LoVo (cell line): ENCODE measurements at places on chromosomes 3 and 15.

- DNase-seq = peak; percentile 6
These were observed 76.4 kb downstream of the BBX start for GRCh38 chr3:107598926-107599771.

DNA sequence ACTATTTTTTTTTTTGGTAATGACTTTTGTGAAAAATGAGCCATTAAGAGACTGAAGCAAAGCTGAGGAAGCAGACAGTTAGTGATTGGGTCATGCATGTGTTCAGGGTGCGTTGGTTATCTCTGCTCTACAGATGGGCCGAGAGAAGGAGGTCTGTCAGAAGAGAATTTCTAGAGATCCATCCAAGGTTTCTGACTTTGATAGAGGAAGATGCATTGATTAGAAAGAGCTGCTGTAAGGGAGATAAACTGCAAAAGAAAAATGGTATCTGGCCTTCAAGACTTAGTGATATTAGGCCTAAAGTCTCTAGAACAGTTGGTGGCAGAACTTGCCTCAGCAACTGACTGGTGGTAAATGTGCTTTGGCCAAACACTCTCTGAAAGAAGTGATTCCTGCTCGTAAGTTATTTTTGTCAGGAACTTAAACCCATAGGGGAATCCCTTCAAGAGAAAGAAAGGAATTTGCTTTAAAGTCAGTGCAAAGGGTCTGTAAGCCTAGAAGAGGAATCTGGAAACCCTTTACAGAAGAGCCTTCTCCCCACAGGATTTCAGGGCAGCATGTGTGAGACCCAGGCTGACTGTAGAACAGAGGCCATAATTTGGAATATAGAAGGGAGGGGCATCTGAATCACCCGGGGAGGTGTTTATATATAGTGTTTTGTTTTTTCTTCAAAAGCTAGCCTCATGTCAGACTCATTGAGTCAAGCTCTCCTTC lies 67.8 kb downstream of the OPA1 start:
- no peak for DNase-seq

GRCh38 chr15:45611305-45611704 lies 23.5 kb upstream of the SQOR start:
- peak; percentile 20 for DNase-seq

- DNase-seq = no peak
These were observed 188.9 kb upstream of the P2RY1 start for GRCh38 chr3:152646004-152646403.

- no peak for DNase-seq
These were observed 141.1 kb downstream of the TPRG1 start for GRCh38 chr3:189312866-189313265.

DNA sequence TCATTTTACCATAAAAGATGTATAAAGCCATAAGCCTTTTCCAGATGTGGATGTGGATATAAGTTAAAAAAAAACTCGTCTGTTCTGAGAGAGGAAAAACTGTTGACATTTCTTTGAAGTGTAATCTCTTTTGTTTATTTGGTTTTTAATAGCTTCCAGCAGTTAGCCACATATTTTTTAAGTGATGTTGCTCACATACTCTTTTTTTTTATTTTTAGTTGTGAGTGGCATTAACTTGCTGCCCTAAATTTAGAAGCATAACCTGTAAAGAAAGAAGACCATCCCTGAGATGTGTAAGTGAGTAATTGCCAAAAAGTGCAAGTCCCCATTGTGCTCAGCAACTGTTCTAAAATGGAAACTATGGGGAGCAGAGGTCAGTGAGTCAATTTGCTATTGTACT lies 415.9 kb upstream of the MDFIC2 start:
- no peak for DNase-seq

- DNase-seq = no peak
These were observed 32.9 kb upstream of the CTSH start for GRCh38 chr15:78977591-78978347.

- no peak for DNase-seq
These were observed 88.0 kb downstream of the PIK3R4 start for GRCh38 chr3:130658678-130659077.

- DNase-seq = no peak
These were observed 249.0 kb downstream of the AGBL1 start for GRCh38 chr15:86328658-86329057.

GRCh38 chr3:131762981-131763564 lies 260.3 kb upstream of the MRPL3 start:
- DNase-seq = no peak

GRCh38 chr3:122975163-122975923 lies 52.2 kb downstream of the SEMA5B start:
- peak; percentile 5 for DNase-seq

GRCh38 chr3:155504682-155505081 lies 211.2 kb upstream of the STRIT1 start:
- DNase-seq = no peak

DNA sequence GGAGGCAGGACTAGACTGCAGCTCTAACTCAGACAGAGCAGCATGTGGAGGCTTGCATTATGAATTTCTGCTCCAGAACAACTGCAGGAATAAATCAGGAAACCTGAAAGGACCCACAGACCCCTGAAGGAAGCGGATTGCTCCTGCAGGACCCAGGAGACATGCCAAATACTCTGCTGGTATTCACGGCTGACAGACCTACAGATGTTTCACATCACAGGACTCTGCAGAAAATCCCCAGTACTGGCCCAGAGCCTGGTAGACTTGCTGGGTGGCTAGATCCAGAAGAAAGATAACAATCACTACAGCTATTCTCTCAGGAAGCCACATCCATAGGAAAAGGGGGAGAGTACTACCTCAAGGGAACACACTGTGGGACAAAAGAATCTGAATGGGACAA lies 942.1 kb downstream of the AGBL1 start:
- DNase-seq = no peak

DNA sequence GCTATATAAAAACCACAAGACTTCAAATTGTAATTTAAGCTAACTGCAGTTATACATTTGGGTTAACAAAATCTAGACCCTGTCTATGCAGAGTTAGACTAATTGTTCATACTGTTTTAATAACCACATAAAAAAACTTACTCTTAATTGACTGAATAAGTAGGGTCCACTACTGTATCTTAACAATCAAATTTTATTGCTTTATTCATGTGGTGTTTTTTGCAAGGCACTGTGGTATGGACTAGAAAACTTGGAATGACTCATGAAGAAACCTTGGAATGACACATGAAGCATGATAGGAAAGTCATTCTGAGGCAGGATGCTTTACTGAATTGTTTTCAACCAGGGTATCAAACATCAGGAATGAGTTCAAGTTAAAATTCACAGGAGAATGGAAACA lies 2.3 kb downstream of the SERP1 start:
- peak; percentile 16 for DNase-seq

DNA sequence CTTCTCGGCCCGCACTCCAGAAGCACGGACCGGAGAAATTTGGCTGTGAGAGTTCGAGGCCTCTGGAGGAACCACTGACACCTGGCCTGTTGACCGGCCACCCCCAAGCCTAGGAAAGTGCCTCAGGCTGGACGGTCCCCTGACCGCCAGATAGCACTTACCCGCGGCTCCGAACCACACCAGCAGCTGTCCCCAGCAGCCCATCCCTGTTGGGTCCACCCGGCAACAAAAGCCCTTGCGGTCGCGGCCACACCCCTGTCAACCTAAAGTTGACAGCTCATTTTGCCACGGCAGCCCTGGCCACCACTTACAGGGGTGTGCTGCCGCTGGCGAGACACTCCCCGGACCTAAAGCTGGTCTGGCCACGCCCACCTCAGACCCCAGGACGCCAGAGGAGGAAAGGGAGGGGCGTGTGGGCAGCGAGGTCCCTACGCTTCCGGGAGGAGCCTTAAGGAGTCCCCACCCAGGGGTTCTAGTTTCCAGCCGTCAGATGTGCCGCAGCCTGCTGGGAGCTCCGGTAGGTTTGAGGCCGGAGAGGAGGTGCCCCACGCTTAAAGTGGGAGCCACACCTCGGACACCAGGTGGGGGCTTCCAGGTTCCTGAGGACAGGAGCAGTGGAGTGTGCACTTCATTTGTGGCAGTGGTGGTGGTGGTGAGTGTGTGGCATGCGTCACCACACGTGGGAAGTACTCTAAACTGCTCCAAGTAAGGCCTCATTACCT lies at the start of gene LTK:
TSS of gene LTK (minus strand) at position 322 of the 722 bp plus-strand sequence. CDS start at position 204, 118 bp downstream.
- peak; percentile 38 for DNase-seq

DNA sequence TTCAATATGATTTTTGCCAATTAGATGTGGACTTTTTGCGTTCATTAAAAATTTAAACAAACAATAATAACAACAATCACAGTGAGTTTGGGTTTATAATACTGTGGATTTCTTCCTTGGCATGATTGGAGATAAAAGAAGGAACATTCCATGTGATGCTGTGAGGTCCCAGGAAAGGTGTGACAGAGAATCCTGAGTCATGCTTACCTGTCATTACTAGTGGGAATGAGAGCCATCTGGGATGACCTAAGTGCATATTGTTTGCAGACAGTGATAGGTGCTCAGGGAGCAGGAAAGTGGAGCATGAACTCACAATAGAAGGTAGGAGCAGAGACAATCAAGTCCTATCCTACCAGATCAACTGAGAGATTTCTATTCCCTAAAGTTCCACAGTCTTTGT lies 766.5 kb upstream of the CFAP20DC start:
- peak; percentile 12 for DNase-seq

- DNase-seq = no peak
These were observed 62.3 kb upstream of the CPOX start for GRCh38 chr3:98655666-98656065.

DNA sequence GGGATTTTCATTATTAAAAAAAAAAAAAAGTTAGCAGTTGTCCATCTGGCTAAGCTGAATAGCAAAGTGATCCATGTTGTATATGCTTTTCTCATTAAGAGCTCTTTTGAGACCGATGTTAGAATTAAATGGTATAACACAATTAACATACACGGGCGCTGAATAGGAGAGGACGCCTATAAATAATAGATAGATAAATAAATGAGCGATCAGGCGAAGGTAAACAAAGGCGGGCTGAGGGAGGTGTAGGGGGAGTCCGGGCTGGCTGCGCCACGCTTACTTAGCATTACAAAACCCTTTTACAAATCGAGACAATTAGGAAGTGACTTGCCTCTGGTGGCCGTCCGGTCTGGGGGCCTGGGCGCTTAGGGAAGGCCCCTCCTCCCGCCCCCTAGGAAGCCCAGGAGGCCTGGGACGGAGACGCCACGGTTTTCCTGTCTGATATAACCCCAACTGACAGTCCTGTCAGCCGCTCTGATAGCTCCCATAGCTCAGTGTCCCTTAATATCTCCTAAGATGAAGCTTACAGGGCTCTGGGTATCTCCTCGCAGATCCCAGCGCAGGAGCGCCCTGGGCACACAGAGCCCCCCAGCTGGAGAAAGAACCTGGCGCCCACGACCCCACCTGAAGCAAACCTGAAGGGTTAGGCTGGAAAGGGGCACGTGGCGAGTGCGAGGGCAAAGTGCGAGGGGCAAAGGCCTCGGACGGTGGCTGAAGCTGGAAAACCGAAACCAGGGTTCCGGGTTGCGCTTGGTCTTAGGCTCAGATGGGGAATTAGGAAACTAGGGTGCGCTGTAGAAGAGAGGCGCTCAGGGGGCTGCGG lies 3.6 kb downstream of the SOX14 start:
- no peak for DNase-seq

GRCh38 chr15:45288947-45289346 lies 36.9 kb downstream of the SLC28A2 start:
- no peak for DNase-seq

DNA sequence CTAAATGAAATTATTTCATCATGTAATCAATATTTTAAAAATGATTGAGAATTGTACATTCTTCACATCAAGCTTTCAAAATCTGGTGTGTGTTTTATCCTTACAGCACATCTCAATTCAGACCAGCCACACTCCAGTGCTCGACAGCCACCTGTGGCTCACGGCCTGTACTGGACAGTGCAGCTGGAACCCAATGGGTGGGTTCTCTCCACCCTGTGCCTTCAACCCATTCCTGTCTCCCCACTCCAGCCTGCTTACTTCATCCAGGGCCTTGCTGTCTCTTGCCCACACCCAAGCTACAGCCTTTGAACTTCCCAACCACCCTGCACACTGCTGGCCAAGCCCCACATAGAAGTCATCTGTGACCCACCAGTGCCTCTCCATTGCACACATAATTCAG lies 17.6 kb downstream of the CYP19A1 start:
- DNase-seq = no peak

- no peak for DNase-seq
These were observed 25.3 kb downstream of the HDAC11 start for GRCh38 chr3:13505147-13506130.
